ENCODE measurements at places on chromosomes 7 and 10.
A peak's percentile ranks its signal among the peaks of the same experiment; 100 is the strongest.

DNA sequence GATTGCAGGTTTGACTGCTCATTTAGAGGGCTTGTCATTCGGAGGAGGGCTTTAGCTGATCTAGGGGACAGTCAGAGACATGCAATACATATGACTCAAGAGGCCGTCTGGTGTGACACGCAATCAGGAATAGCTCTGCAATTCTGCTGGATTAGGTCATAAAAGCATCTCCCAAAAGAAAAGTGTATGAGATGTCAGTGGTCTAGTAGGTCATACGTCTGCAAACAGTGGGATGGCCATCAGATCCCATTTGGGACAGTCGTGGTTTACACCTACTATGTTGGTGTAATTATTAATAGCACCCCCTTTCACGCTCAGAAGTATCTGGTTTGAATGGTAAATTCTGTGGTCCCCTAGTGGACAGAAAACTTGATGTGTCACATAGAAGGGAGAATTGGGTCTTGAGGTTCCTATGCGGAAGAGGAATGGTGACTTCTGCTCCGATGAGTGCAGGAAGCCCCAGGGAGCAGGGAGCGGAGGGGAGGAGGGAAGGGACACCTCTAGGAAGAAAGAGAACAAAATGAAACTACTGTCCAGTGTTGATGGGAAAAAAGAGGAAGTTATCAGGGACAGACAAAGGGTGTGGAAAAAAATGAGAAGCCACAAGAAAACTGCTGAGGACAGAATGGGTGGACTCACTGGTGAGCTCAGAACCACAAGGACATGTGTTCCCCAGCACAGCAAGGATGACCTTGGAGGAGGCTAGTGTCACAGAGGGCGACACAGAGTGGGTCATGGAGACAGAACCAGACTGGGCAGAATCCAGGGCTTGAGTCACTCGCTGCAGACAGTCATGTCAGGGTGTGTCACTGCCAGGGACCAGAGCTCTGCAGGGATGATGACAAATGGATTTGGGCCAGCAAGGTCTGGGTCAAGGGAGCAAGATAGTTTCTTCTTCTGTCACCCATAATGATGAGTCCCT, 59.9 kb downstream of the MAP3K8 start:
- DNase-seq, result no peak

DNA sequence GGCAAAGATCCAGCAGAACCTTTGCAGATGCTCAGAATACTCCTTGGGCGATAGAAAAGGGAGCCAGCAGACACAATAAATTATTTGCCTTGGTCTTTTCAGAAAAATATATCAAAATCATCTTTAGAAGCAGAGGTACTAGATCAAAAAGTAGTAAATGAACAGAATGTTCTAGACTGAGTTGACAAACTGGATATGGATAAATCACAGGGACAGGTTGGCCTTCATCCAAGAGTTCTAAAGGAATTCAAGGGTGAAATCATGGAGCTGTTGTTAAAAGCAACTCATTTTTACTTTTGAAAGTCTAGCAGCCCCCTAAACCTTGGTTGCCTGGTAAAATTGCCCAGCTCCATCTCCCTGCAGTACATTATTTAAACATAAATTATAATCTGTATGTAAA, 99.1 kb downstream of the PLCE1 start:
- DNase-seq, result peak; percentile 12

GRCh38 chr7:135879233-135879632, 97.9 kb downstream of the MTPN start:
- DNase-seq, result peak; percentile 53

- no peak for DNase-seq
Measured at GRCh38 chr10:120948889-120949608, 97.9 kb downstream of the WDR11 start.

DNA sequence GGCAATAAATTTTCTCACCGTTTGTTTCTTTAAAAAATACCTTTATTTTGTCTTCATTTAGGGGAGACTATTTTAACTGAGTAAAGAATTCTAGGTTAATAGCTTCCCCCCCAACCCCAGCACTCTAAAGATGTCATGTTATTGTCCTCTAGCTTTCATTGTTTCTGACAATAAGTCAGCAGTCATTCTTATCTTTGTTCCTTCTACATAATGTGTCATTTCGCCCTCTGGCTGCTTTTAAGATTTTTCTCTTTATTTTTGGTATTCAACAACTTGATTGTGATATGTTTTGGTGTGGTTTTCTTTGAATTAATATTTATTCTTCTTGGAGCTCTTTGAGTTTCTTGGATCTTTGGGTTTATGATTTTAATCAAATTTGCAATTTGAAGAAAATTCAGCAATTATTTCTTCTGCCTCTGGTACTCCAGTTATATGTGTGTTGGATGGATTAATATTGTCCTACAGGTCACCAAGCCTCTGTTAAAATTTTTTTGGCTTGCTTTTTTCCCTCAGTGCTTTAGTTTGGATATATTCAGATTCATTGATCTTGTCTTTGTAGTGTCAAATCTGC, 64.6 kb upstream of the ELN start:
- DNase-seq, result no peak

DNA sequence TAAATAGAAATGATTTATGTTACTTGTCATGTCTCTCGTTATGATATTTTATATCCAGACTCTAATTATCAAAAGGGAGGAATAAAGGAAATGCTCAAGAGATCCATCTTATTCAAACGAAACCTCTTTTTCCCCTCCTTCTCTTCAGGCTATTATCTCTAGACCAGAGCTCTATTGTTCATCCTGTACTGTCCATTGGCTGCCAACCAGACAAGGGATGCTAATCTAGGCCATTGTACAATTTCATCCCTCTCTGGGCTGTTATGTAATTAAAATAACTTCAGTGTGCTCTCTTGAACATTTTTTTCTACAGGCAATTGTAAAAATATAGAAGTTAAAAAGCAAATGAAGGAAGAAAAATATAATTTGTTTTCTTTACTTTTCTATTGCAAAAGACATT, 220.4 kb downstream of the HDAC9 start:
- no peak for DNase-seq

GRCh38 chr7:33798686-33799325, 106.5 kb upstream of the BMPER start:
- no peak for DNase-seq

GRCh38 chr7:135466442-135467206, 43.3 kb downstream of the CNOT4 start:
- no peak for DNase-seq

DNA sequence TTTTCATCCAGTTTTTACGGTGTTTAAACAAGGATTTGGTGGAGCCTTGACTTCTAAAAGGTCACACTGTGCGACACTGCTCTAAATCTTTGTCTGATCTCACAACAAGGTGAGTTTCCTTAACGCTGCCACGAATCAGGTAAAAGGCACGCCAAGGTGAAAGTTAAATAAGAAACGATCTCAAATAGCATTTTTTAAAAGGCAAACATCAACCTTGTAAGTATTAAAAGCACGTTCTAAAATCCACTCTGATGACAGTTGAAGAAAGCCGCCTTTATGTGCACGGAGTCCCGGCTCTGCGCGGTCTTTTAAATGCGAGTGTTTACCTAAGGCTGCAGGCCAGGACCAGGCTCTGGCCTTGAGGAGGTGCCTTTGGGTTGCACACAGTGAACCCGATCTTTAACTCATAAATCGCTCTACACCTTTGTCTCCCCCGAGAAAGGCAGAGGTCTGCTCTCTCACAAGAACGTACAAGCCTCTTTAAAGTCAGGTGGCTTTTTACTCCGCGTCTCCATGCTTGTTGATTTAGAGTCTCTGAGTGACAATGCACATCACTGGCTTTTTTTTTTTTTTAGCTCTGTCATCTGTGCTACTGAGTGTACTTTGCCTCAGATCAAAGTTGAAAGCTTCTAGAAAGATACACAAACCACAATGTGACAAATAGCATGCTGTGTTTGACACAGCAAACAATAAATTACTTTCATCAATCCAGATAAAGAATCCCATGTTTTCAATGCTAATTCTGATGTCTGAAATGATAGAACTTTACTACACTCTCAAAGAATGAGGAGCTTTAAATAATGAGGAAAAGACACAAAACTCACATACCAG, 25.9 kb upstream of the RNF32 start:
- DNase-seq, result no peak

- DNase-seq, result no peak
Measured at GRCh38 chr7:128962899-128963298, 25.2 kb downstream of the IRF5 start.

DNA sequence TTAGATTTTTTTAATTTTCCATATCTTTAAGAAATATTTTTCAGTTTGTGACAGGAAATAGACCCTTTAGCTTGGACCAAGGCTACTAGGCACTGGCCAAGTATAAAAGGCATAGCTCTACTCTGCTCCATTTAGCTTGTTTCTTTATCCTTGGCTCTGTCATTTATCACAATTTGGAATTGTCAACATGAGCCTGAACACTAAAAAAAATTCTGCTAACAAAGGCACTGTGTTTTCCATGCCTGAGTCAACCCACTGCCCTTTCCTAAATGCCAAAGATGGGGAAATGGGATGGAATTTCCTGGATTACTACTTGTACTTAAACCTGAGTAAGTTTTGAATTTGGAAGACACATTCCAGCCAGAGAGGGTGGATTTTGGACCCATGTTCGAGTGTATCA, 128.4 kb downstream of the NSUN6 start:
- DNase-seq, result no peak

- peak; percentile 42 for DNase-seq
Measured at GRCh38 chr10:129161150-129161549, 305.9 kb upstream of the MGMT start.

DNA sequence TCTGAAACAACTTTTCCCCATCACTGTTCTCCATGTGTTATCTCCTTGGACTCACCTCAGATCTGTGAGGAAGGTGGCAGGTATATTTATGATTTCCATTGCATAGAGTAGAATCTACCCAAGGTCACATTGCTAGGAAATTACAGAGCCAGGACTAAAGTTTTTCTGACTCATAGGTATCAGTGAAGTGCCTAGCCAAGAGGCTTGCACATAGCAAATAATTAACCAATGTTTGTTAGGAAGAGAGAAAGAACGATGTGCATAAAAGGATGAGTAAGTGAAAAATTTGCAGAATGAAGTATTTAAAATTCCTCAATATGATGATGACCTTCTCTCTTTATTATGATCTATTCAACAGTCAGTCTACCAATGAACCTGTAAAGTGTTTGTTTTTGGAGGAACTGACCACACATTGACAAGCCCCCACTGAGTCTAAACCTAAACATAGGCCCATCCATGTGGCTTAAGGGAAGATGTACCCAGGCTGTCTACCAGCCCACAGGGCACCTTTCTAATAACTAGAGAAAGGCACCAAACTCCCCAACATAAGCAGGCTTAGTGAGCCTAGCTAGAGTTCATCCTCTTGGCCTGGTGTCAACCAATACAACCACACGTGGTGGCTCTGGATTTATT, 252.9 kb upstream of the ZMIZ1 start:
- no peak for DNase-seq

- no peak for DNase-seq
Measured at GRCh38 chr10:103595933-103596726, 102.6 kb downstream of the NEURL1 start.

- DNase-seq, result no peak
Measured at GRCh38 chr10:29199941-29200679, 88.8 kb upstream of the LYZL1 start.

DNA sequence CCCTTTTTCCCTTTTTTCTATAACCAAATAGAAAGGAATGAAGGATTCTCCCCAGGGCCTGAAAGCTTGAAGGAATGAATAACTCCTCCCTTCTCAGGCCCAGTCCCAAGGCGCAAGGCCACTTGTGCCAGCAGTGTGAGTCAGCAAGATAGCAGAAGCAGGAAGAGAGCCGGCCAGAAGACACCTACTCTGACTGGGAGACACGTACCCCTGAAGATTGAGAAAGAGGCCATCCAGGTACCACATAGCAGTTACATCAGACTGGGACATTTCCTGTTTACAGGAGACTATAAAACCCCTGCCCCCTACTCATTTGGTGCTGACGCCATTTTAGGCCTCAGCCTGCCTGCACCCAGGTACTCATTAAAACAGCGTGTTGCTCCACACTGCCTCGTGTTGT, 65.5 kb downstream of the LRRC17 start:
- no peak for DNase-seq

DNA sequence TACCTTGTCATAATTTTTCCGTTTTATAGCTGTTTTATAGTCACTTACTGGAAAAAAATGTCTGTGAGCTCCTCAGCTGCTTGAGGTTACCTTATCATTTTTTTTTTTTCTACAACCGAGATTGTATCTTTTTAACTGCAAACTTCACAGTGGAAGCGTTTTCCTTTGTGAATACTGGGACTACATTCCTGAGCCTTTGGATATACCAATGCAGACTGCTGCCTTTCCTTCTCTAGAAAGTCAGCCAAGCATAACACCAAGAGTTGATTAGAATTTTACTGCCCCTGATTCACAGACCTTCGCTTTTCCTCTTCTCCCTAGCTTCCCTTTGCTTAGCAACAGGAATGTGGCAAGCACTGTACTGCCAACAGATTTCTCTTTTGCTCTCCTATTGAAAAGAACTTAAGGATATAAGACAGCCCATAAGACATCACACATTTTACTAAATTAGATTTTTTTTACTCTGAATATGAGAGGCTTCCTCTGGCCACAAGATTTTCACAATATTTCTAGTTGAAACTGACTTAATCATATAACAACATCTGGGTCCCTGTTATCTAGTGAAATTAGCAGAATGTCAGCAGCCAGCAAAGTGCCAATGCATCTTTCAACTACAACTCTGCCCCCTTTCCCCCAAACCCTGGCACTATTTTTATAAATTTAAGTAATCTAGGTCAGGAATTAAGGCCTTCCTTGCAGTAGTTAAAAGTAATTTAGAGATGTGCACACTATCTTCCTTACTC, 170.6 kb downstream of the PRKG1 start:
- DNase-seq, result no peak

GRCh38 chr10:130174328-130174727, 38.1 kb downstream of the GLRX3 start:
- DNase-seq, result no peak

- DNase-seq, result no peak
Measured at GRCh38 chr7:85875398-85875797, 688.5 kb upstream of the SEMA3D start.

GRCh38 chr10:21814866-21815265, 188.7 kb downstream of the DNAJC1 start:
- no peak for DNase-seq

GRCh38 chr7:5231811-5232484, 41.9 kb downstream of the WIPI2 start:
- DNase-seq, result no peak
